Naive thymus-derived CD4-positive, alpha-beta T cell (primary cell): ENCODE measurements at places on chromosomes 7 and 10. TPM values are rescaled to one million over a fixed set of nuclear protein-coding genes. Genes with fewer than 3 reads are reported as not detected.

GRCh38 chr10:124892031-124892430 is 49.9 kb upstream of the ZRANB1 start:
- DNase-seq, result no peak

CPXM2 gene
- not detected for total RNA-seq

- DNase-seq, result no peak
These were observed 260.7 kb downstream of the POLR1F start for GRCh38 chr7:19448091-19448490.

DNA sequence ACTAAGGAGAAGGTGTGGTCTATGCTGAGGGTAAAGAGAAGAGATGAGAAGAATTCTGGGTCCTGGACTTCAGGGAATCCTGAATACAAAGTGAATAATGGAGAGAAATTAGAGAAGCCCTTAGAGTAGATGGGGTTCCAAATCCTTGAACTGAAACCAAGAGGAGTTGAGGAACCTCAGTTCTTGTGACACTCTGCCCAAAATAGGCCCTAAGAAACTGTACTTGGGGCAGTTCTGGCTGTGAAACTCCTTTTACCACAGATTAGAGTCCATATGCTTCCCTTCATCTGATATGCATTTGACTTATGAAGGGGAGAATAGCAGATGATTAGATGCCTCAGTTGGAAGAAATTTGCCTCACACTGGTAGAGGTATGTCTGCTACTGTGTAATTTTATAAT is 19.0 kb downstream of the TES start:
- no peak for DNase-seq

CDH23 gene
- total RNA-seq, result 18.3 TPM

DNA sequence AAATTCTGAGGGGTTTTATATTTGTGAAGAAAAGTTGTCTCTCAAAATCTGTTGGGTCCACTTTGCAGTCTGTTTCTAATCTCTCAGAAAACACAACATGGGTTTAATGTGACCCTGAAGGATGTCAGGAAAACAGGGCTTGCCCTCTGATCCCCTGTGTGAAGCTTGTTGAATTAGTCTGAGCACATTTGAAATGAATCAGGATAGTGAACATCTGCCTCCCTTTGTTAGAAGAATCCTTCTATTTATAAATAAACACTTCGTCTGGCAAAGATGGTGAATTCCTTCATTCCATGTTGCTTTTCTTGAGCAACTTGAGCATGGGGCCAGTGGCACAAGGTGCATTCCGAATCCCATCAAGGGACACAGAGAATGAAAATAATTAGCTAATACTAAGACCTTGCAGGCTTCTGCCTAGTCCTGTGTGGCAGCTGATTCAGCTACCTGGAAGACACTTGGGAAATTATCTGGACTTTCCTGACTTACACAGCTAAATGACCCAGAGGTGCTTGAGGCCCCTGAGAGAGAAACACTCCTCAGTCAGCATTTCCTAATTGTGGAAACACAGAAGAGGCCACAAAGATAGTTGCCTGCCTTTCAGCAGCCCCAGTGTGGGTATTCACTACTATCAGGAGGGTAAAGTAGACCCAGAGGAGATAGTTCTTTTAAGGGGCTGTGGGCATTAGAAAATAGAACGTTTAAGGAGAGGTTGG is 305.5 kb downstream of the C7orf25 start:
- DNase-seq, result no peak

GRCh38 chr10:118970770-118971169 is 58.7 kb upstream of the NANOS1 start:
- no peak for DNase-seq

GRCh38 chr7:130875265-130875741 is 141.3 kb upstream of the KLF14 start:
- peak; percentile 17 for DNase-seq

- DNase-seq, result no peak
These were observed 812 bp downstream of the DOCK1 start for GRCh38 chr10:126905776-126906703.

GRCh38 chr7:101754424-101755159 is 62.8 kb upstream of the CUX1 start:
- peak; percentile 7 for DNase-seq

DNA sequence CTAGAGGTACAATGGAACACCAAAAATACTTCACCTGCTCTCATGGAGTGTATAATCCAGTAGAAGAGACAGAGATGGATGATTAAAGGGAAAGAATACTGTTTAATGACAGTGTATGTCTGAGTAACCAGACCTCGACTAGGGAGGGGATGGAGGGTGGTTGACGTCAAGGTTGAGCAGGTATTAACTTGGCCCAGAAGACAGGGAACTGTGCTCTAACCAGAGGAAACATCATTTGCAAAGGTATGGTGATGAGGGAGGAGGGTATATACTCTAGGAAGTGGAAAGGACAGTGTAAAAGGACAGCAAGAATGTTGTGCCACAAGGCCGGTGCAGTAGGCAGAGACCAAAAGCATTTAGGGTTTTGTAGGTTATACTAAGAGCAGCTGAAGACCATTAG is 2.9 kb downstream of the MIOS start:
- DNase-seq, result no peak
